ENCODE measurements at places on chromosomes 16 and 17. TPM values are rescaled to one million over a fixed set of nuclear protein-coding genes. Genes with fewer than 3 reads are reported as not detected.

Gene CHD9
- total RNA-seq = 11.7 TPM

Gene G6PC1
- 0.08 TPM for total RNA-seq

Gene GJC1
- 4.6 TPM for total RNA-seq

Gene CLEC10A
- not detected for total RNA-seq

Gene KRTAP3-1
- total RNA-seq = not detected

Gene P3H4
- 3.6 TPM for total RNA-seq

Gene CCL8
- total RNA-seq = not detected

Gene ZSCAN10
- total RNA-seq = 0.11 TPM

Gene CCL16
- not detected for total RNA-seq

Gene PRSS33
- not detected for total RNA-seq

Gene DLX4
- 1.1 TPM for total RNA-seq

Gene GPT2
- 8.8 TPM for total RNA-seq
